ENCODE measurements at places on chromosomes 6 and 20.

DNA sequence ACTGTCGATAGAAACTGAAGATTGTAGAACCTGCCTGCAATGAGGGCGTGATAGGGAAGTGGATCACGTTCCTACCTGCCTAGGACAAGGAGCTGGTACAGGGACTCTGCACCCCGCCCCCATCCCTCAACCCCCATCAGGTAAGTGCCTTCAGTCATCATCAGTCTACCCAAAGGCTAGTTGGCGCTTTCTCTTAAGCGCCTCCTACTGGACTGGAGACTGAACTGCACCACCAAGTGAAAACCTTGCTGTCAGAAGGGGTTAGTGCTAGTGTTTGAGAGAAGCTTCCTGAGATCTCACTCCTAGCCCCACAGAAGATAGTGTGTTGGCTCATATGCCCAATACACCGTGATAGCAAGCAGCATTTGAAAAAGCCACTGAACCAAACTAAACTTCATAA is 706.5 kb upstream of the MAN1A1 start:
- peak; percentile 83 for DNase-seq

DNA sequence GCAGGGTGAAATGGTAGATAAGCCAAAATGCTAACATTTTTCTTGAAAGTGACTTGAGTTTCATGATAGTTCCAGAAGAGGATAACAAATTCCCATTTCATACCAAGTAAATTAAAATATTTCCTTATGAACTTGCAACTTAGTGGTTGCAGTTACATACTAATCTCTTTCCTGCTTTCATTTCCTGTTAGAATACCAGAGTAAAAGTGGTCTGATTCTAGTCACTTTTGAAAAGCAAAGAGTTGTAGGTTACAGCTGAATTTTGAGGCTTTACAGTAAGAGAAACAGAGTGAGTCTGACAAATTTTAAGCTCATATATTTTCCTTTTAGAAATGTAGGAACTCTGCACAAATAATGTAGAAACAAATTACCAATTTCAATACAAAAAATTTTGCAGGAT is 117.4 kb downstream of the ZFAND3 start:
- DNase-seq: no peak

GRCh38 chr6:149170564-149171452 is 146.7 kb upstream of the TAB2 start:
- no peak for DNase-seq

- no peak for DNase-seq
These were observed 130.9 kb downstream of the FOXA2 start for GRCh38 chr20:22453244-22454080.

GRCh38 chr6:46235242-46235641 is 64.5 kb upstream of the ENPP5 start:
- no peak for DNase-seq

DNA sequence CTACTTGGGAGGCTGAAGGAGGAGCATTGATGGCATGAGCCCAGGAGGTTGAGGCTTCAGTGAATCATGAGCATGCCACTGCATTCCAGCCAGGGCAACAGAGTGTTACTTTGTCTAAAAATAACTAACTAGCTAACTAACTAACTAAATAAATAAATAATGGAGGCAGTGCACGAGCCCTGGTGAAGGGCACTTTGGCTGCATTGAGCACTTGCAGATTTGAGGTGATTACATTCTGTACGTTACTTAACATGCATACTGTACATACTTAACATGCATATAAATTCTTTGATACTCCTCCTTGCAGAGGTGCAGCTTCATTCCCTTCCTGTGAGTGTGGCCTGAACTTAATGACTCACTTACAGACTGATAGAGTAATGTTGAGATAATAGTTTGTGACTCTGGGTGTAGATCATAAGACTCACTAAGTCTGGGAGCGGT is 10.7 kb downstream of the HLA-A start:
- DNase-seq: no peak

GRCh38 chr6:105485456-105485855 is 82.6 kb upstream of the PREP start:
- peak; percentile 52 for DNase-seq

DNA sequence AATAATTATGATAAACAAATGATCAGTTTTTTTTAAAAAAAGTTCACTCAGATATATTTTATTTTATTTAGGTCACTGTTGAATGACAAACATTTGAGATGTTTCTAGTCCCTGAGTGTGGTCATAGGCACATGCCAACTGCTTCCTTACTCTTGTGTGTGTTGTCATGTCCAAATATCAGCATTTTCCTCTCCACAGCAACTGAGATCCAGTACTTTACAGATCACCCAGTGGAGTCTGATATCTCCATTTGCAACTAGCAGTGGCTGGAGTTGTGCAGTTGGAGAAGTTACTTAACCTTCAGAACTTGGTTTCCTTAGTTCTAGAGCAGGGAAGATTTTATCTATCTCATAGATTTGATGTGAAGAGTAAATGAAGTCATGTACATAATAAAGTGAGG is 101.3 kb downstream of the MYB start:
- DNase-seq: no peak

- DNase-seq: peak; percentile 86
These were observed 120.5 kb upstream of the CHD6 start for GRCh38 chr20:41738604-41739206.

GRCh38 chr6:108565893-108566292 is 5.2 kb downstream of the FOXO3 start:
- no peak for DNase-seq

- no peak for DNase-seq
These were observed 382.4 kb upstream of the ADGRB3 start for GRCh38 chr6:68252632-68253031.

- no peak for DNase-seq
These were observed 400 bp upstream of the TRMT11 start for GRCh38 chr6:125985979-125986300.

GRCh38 chr6:52423448-52423847 is 3.3 kb downstream of the EFHC1 start:
- DNase-seq: no peak

- peak; percentile 83 for DNase-seq
These were observed 24.3 kb downstream of the TFAP2B start for GRCh38 chr6:50842861-50843384.

GRCh38 chr6:52016915-52017748 is 70.3 kb downstream of the PKHD1 start:
- peak; percentile 78 for DNase-seq

GRCh38 chr6:26234421-26235301 is 130.3 kb upstream of the BTN3A2 start:
- peak; percentile 87 for DNase-seq
